ENCODE measurements at places on chromosomes 5 and 9.

DNA sequence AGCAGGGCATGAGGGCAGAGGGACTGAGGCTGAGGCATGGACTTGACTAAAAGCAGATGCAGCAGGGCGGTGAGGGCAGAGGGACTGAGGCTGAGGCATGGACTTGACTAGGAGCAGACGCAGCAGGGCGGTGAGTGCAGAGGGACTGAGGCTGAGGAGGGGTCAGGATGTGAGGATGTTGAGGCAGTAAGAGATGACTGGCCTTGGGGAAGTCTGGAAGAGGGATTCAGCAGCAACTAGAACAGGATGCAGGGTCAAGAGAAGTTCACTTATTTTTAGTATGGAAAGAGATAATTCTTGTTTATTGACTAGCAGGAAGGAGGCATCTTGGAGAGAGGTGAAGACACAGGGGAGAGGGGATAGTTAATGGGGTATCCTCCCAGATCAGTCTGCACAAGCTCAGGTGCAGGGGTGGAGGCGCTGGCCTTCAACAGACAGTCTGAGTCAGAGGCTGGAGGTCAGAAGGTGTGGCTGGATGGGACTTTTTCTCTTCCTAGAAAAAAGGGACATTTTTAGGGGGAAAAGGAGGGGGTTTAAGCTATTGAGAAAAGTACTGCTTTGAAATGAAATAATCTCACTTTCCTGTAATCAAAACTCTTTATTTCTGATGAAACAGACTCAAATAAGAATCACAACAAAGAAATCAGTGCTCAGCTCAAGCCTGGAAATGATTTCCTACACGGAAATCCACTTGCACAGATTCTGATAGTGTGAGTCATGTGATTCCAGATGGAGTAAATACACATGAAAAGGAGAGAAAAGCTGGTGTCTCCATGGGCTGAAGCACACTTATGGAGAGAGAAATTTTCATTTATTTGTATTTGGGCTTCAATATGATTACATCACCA is 130.9 kb downstream of the PALM2AKAP2 start:
- no peak for DNase-seq

- DNase-seq = no peak
Measured at GRCh38 chr9:22073349-22073748, 64.2 kb upstream of the CDKN2B start.

GRCh38 chr5:68048516-68048915 is 167.0 kb upstream of the PIK3R1 start:
- DNase-seq = no peak

GRCh38 chr9:99623780-99624364 is 197.8 kb upstream of the NR4A3 start:
- DNase-seq = no peak

GRCh38 chr5:160457252-160457651 is 35.6 kb downstream of the PTTG1 start:
- DNase-seq = no peak

DNA sequence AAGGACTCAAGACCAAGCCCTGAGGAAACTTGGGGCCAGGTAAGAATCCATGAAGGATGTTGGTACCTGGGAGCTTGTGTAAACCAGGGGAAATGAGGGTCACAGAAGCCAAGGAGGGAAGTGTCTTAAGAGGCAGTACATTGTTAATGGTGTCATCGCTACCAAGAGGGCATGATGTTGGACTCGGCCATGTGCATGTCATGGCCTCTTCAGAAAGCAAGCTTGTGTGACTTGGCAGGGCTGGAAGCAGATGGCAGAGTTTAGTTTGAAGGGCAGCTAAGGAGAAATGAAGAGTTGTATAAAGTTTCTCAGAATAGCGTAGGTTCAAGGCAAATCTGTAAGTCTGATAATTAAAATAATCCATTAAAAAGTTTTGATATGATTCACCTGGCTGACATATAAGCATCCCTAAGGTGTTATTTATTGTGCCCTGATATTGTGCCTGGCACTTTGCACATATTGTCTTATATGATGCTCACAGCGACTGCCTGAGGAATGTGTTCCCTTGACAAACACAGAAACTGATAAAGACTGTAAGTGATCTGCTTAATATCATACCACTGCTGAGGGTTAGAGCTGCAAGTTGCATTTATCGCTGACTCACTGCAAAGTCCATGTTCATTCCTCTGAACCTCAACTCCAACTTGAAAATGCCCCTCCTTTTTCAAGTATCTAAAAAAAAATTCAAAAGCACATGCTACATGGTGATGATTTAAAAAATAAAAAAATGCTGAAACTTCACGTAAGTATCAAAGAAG is 81.3 kb upstream of the PTPN3 start:
- DNase-seq = no peak

GRCh38 chr9:75930730-75931321 is 40.4 kb downstream of the PCSK5 start:
- no peak for DNase-seq

- DNase-seq = peak; percentile 27
Measured at GRCh38 chr5:37839407-37840052, at the start of gene GDNF. TSS of gene GDNF (minus strand) at chr5:37840041. CDS start at chr5:37834796, 5,245 bp downstream.

DNA sequence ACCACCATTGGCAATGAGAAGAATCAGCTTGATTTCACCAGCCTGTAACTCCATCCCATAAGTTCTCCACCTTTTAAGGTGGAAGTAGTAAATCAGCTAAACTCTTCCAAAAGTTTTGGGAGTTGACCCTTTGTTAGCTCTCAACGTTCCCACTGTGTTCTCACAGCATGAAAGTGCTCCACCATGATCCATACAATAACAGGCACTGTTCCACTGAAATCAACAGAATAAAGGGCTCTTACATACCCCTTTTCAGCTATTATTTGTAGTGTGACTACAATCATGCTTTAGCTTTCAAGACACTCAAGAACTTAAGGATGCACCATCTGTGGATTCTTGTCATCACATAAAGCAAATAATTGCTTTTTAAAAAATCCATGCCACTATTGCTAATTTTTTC is 81.6 kb downstream of the PPP2R2B start:
- DNase-seq = no peak

DNA sequence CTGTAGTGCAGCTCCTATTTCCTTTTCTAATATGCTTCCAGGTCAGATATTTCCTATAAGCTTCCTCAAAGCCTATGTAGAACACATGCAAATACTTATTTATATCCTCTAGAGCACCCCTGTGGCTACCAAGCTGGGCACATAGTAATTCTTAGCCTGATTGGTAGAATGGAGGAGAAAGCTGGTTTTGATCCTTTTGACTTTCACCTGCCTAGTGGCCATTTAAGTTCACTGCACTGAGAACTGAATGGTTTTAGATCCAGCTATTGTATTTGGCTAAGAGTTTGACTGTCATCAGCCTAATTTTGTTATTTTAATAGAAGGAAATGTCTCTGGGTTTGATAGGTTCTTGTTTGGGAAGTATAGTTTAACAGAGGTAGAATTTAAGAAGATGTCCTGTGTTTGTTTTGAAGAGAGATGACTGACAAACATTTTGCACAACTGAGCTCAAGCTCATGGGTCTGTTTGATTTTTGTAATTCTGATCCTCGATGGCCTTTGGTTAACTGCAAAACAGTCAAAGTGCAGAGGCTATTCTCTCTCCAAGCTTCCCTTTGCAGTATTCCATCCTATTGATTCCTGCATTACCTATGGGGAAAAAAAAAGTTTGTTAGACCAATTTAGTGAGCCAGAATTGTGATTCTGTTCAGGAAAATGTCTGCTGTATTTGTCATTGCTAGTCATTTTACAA is 85.4 kb downstream of the KCNN2 start:
- DNase-seq = no peak

DNA sequence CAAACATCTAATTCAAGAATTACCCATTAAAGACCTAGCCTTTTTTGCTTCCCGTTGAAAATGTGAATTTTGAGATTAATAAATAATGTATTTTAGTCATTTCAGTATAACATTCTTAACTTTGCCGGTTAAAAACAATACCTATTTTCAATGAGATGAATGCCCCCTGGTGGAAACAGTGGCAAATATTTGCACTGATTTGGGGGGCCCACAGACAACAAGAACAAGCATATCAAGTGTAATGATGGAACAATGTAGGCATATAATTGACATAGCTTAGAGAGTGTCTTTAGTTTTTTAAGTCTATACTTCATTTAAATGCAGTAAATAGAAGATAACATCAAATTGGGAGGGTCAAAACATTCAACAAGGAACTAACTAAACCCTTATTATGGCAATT is 111.9 kb downstream of the NTRK2 start:
- peak; percentile 18 for DNase-seq

DNA sequence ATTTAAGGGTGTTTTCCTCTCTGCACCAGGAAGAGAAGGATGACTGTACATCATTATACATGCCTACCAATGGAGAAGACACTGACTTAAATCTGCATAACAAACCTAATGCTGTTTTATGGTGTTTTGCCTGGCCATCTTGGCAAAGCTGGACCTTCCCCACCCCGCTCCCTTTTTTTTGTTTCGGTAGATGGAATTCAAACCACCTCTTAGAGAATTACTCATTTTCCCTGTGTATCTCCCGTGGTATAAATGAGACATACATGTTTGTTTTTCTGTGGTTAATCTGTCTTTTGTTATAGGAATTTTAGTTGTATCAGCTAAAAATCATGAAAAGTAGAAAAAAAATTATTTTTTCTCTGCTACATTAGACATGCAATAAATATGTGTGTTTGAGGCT is 28.8 kb downstream of the IL12B start:
- no peak for DNase-seq

DNA sequence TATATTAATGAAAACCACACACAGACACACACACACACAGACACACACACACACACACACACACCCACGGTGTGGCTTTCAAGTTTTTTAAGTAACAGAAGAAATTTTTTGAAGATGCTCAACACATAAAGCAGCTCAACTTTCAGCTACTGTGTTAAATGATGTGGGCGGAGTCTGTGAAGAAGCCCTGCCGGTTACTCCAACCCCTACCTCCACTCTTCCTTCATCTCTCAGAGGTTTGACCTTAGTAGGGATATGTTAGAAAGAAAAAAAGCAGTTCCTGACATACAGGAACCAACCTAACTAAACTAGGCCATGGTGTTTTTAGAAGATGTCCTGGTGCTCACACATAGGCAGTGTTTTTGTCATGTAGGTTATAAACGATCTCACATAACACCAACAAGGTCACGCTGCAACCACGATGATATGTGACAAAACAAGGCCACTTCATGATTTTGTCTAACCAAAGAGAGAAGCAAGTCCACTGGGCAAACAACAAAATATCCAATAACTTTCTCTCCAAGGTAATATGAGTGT is 112.8 kb downstream of the EMB start:
- no peak for DNase-seq

DNA sequence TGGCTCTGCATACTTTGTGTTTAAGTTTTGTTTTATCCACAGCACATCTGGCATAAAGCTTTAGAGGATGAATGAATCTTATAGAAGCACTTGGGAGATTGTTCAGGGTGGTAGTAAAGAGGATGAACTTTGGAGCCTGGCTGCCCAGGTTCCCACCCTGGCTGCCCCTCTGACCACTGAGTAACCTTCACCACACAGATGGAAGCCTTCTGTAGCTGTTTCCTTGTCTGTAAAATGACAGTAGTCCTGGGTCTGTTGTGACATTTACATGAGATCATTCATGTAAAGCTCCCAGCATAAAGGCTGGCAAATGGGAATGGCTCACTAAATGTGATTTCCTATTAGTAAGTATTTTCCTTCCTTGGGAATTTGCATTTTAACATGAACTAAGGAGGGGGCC is 85.7 kb upstream of the FAM169A start:
- no peak for DNase-seq

DNA sequence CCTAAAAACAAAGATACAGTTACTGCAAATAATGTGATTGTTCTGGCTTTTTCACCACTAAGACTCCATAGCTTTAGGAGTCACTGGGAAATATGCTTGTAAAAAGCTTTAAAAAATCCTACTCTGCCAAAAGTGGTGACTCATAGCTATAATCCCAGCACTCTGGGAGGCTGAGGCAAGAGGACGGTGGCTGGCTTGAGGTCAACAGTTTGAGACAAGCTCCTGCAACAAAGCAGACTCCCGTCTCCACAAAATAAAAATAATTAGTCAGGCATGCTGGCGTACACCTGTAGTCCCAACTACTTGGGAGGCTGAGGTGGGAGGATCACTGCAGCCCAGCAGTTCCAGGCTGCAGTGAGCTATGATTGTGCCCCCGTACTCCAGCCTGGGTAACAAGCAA is 406.4 kb downstream of the HTR1A start:
- no peak for DNase-seq

GRCh38 chr5:39191216-39191615 is 28.1 kb downstream of the FYB1 start:
- no peak for DNase-seq

DNA sequence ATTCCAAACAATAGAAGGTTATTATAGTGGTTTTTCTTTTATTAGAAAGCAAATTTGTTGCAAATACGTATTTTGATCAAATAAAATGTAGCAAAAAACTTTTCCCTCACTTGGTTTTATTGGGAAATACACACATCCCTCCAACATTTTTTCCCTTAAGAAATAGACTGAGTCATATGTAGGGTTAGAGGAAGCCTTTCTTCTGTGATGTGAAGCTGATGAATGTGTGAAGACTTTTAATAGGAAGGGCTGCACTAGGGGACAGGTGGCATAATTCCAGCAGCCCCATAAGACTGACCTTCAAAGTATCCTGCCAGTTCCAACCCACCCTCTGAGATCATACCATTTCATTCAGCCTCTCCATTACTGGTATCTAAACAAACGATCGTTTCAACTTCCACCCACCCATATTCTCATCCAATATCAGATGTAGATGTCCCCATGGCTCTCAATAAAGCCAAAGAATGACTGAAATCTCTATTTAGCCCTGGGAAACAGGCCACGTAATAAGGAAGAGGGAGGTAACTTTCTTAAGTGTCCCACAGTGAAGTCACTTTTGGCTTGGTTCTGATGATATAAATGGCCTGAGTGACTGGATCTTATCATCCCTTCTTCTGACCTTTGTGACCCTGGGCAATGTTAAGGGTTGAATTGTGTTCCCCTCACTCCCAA is 64.7 kb upstream of the LPAR1 start:
- DNase-seq = no peak

DNA sequence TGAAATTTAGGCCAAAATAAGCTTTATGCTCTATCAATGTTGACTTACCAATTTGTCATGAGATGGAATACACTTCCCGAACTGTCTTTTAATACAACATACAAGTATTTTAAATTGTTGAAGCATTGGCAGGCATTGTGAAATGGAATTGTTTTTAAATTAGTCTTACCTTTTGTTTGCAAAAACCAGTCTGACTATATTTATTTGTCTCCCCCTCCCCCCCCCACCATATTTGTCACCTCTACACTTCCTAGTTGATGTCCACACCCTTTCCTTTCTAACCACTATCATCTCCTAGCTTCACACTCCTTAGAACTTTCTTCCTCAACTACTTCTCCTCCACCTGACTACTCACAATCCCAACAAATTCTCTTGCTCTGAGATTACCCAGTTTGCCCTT is 40.9 kb downstream of the FAF2 start:
- no peak for DNase-seq

DNA sequence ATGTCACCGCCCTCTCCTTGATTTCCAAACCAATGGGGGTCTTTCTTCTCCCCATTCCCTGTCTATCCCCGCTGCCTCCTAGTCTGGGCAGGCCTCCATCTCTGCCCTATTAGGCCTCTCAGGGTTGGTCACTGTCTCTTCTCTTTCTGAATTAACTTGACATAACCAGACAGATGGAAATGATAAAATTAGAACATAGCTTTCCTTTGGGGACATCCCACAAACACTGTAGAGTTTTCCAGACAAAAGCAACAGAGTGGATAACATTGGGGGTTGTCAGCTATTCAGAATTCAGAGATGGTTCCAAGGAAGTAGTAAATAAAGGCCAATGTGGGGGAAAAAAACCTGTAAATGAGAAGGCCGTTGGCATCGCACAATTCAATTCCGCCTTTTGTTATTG is 24.7 kb downstream of the LHX6 start:
- DNase-seq = no peak

GRCh38 chr5:149442563-149443182 is 63.6 kb upstream of the IL17B start:
- DNase-seq = peak; percentile 74
